Lower leg skin (tissue), 4 donors: ENCODE measurements at places on chromosomes 4 and X. TPM values are rescaled to one million over a fixed set of nuclear protein-coding genes. Genes with fewer than 3 reads are reported as not detected.

Gene DCHS2
- 0.42 TPM for total RNA-seq

- no peak for DNase-seq
These were observed 45.2 kb downstream of the MTMR8 start for GRCh38 chrX:64350047-64350446.

- no peak for DNase-seq
These were observed 56.1 kb downstream of the CNGA2 start for GRCh38 chrX:151790481-151791160.

DNA sequence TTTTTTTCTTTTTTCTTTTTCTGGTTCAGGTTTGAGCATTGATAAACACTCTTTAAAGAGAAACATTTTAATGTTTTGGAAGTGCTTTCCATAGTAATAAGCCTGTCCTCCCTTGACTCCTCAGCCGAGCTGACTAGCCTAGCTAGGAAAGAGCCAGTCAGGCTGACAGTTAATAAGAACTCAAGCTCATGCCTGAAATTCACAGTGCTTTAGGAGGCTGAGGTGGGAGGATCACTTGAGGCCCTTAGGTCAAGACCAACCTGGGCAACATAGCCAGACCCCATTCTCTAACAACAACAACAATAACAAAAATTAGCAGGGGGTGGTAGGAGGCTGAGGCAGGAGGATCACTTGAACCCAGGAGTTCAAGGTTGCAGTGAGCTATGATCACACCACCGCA, 53.4 kb upstream of the ZCCHC13 start:
- DNase-seq = no peak

GRCh38 chr4:34850421-34850820, 1393.9 kb downstream of the ARAP2 start:
- no peak for DNase-seq
